ENCODE measurements at places on chromosomes 3 and 15.

- DNase-seq, result no peak
Observed at GRCh38 chr15:50077651-50078050, 41.4 kb downstream of the ATP8B4 start.

GRCh38 chr3:111609700-111610099 is 14.6 kb upstream of the ZBED2 start:
- DNase-seq, result no peak

- DNase-seq, result no peak
Observed at GRCh38 chr3:127781411-127782001, 40.8 kb downstream of the MGLL start.

GRCh38 chr3:185979721-185980121 is 41.9 kb upstream of the TRA2B start:
- DNase-seq, result no peak

DNA sequence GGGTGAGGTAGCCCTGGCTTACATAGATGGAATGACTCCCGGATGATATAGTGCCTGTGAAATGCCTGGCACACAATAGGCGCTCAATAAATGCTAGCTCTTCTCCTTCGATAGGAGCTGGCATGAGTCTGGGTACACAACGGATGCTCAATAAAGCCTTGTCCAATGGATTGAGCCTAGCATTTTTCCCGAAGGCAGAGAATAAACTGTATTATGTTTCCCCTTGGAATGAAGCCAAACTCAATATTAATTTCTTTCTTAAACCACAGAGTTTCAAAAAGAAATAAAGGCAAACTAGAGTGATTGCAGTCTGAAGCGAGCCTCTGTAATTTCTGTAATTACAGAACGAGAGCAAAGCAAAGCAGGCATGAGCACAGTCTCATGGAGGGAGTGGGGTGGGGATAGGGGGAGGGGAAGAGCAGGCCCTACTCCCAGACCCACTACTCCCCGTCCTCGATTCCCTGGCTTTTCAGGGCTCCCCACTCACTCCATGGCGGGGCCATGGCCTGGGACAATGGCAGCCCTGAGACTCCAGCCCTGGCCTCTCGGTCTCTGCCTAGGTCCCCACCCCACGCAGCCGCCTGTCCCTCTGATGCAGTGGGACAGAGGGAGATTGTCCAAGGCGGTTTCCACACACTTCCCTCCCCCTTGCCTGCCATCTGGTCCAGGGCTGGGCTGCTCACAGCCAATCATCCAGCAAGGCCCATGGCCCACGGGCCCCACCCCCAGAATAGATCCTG is 18.0 kb downstream of the SLC6A1 start:
- DNase-seq, result no peak

- DNase-seq, result no peak
Observed at GRCh38 chr3:99927671-99928457, 110.2 kb downstream of the CMSS1 start.

DNA sequence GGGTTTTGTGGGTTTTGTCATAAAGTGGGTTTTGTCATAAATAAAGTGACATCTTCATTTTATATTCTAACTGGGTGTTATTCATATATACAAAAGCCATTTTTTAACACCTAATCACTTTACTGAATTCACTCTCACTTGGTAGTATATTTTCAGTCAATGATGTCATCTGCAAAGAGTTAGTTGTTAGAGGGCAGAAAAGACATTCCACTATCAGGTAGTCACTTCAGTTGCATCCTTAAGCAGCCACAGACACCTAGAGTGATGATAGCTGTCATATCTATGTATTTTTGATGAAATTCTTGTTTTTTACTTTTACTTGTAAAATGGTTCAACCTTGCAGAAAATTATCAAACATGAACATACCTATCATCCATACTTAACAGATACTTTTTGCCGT is 89.0 kb downstream of the DHX36 start:
- no peak for DNase-seq

- DNase-seq, result no peak
Observed at GRCh38 chr3:139533781-139534454, 5.6 kb downstream of the RBP1 start.

DNA sequence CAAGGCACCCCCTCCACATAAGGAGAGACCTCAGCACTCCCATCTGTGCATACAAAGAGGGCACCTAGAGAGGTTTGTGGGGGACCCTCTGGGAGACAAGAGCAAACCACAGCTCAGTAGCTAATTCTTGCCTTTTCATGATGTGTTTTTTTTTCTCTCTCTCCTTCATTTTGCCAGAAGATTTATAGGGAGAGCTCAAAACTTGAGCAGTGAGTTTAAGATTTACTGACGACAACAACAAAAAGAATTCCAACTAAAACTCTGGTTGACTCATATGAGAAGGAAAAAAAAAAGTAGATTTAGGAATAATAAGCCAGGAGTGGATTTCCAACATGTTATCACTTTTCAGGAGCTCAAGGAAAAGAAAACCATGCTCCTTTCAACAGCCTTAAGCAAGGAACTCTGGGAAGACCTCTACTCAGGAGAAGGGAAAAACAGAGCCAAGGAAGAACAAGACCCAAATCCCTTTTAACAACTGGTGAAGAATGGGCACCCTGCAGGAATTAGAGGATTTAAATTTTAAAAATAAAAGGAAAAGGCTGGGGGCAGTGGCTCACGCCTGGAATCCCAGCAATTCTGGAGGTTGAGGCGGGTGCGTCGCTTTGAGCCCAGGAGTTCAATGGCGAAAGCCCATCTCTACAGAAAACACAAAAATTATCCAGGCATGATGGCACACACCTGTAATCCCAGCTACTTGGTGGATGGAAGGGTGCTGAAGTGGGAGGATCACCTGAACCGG is 58.2 kb upstream of the RAD18 start:
- DNase-seq, result no peak

- no peak for DNase-seq
Observed at GRCh38 chr3:98557324-98558010, 25.7 kb downstream of the GPR15 start.

GRCh38 chr3:67044295-67044694 is 46.2 kb downstream of the KBTBD8 start:
- no peak for DNase-seq

- no peak for DNase-seq
Observed at GRCh38 chr3:57752307-57752706, 3.8 kb upstream of the SLMAP start.

DNA sequence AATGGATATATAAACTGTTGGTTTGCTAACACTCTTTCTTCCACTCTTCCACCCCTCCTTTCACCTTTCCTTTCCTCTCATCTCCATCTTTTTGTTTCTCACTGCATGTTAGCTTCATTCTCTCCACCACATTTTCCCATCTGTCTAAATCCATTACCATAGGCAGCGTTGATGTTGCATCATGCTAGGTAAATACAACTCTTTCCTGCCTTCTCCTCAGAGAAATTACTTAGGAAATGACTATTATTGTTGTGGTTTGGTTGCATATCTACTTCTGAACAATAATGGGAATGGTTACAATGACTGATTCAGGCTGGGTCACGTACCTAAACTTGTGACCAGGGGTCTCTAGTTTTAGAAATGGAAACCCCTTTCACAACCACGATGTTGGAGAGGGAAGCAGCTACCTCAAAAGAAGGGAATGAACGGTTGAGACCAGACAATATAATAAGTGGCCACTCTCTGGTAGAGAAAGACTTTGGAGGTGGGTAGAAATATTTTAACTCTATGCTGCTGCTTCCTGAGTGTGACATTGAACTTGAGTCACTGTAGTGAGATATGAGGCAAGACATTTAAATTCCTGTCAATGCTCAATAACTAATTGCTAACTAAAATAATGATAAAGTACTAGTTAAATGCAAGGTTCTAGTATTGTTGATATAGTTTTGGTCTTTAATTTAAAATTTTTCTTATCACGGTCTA is 314.1 kb upstream of the TGFBR2 start:
- no peak for DNase-seq

DNA sequence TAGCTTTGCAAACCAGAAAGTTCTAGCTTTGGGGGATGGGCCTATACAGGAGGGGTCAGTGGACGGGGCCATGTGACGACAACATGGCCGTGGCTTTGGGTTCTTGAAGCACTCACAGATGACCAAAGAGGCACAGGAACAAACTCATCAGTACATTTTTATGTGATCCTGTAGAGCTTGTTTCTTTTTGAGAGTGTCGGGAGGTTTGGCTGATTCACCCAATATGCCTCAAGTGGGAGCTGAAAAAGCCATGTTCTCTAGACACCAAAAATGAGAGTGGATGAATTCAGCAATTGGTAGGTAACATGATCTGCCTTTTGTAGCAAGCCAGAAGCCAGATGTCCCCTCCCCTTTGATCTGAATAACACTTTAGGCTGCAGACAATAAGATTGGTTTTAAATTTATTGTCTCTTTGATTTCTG is 30.1 kb downstream of the GREM1 start:
- no peak for DNase-seq

DNA sequence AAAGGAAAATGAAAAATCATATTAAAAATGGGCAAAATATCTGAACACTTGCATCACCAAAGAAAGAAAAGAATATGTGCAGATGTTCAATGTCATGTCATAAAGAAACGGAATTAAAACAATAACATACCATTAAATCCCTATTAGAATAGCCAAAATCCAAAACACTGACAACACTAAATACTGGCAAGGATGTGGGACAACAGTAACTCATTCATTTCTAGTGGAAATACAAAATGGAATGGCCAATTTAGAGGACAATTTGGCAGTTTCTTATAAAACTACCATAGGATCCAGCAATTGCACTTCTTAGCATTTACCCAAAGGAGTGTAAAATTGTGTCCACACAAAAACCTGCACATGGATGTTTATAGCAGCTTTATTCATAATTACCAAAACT is 542.5 kb upstream of the UBE2E2 start:
- DNase-seq, result no peak

DNA sequence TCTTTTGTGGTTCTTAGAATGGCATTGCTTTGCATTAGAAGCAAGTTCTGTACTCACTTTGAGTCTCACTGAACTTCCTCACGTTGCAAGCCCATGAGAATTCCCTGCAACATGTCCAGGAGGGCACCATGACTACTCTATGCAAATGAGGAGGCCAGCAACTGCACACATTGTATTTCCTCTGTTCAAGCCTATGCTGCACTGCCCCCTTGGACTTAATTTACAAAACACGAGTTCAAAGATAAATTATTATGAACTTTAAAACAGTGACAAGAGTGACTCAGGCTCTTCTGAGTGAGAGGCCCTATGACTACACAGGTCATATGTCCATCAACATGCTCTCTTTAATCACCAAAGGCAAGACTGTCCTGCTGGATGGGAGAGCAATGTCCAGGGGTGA is 484.2 kb upstream of the ATP11B start:
- DNase-seq, result no peak

GRCh38 chr15:51024735-51025453 is 69.8 kb downstream of the TNFAIP8L3 start:
- no peak for DNase-seq

GRCh38 chr15:55110446-55110845 is 86.3 kb downstream of the RSL24D1 start:
- DNase-seq, result no peak

DNA sequence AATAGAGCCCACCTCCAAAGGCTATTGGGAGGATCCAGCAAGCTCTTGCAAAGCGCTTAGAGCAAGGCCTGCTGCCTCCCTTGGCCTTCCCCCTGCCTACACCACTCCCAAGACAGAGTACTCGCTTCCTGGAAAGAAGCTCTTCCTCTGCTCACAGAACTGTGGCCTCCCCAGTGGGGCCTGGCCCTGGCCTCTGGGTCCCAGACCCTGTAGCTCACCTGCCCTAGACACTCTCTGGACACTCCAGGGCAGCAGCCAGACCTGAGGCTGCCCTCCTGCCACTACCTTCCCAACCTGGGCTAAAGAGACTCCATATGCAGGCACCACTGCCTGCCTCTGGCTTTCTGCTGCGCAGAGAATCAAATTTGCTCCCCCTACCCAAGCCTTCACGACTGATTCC is 49.9 kb downstream of the GRIP2 start:
- DNase-seq, result no peak

DNA sequence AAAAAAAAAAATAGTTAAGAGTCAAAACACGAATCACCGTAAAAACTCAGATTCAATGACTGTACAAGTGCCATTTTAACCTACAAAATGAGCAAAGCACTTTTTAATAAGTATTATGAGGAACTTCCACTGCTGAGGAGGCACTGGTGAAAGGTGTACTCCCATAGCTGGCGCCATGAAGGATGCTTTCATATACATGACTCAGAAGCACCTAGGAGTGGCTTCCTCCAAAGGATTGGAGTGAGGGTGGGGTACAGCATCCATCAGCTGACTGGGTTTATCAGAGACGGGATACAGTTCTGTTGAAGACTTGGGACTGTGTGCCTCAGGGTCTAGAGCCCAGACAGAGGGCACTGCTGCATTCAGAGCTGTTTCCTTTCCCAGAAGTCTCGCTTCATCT is 60.9 kb upstream of the MEX3B start:
- no peak for DNase-seq

GRCh38 chr3:54138937-54139547 is 16.7 kb downstream of the CACNA2D3 start:
- DNase-seq, result no peak

GRCh38 chr3:29922992-29923746 is 642.3 kb downstream of the RBMS3 start:
- no peak for DNase-seq

- no peak for DNase-seq
Observed at GRCh38 chr15:62994439-62994838, 48.1 kb upstream of the TPM1 start.

DNA sequence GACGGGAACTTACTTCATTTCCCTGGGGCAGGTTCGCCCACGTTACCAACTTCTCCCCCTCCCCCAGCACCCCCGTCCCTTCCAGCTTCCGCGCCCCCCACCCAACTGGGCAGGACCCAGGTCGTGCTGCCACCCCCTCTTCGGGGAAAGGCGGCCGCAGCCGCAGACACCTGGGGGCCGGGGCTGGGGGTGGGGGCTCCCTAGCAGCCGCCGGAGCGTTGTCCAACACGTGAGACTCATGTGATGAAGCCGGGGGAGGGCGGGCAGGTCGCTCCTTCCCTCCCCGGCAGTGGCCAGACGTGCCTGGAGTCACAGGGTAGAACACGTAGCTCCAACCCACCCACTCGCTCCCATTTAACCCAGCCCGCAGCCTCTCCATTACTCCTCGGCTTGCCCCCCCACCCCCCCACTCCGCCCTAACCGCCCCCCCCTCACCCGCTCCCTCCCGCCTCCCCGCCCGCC is 240 bp upstream of the BHLHE40 start:
- DNase-seq, result peak; percentile 64

- DNase-seq, result no peak
Observed at GRCh38 chr3:46107682-46108081, 80.4 kb upstream of the XCR1 start.

DNA sequence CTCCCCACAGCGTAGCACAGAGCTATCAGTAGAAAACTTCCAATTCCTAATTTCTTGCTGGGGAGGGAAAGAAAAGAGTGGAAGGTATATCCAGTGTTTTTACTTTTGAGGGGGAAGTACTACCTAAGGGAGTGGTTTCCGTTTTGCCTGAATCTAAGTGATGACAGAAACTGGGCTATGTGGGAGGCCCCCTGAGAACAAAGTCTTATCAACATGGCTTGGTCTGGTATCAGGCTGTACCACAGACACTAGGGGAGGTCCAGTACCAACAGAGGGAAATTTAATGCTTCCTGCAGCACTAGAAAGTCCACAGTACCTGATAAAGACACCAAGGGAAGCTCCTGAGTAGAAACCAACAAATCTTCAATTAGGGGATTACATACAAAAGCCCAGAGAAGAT is 199.2 kb downstream of the IL5RA start:
- DNase-seq, result no peak

All from NCI-H510A (cell line).